ENCODE measurements at places on chromosomes 1 and 21. TPM values are rescaled to one million over a fixed set of nuclear protein-coding genes. Genes with fewer than 3 reads are reported as not detected.

Gene ST6GALNAC3
- polyA plus RNA-seq, result 17.2 TPM

- H3K4me3 ChIP-seq, result no peak overlapping the region
- no peaks in the 10 kb centered on the region for H3K4me1 ChIP-seq
- no peak for DNase-seq
- H3K27me3 ChIP-seq, result no peaks in the 10 kb centered on the region
Measured at GRCh38 chr1:194466706-194467105, 1280.3 kb upstream of the B3GALT2 start.

DNA sequence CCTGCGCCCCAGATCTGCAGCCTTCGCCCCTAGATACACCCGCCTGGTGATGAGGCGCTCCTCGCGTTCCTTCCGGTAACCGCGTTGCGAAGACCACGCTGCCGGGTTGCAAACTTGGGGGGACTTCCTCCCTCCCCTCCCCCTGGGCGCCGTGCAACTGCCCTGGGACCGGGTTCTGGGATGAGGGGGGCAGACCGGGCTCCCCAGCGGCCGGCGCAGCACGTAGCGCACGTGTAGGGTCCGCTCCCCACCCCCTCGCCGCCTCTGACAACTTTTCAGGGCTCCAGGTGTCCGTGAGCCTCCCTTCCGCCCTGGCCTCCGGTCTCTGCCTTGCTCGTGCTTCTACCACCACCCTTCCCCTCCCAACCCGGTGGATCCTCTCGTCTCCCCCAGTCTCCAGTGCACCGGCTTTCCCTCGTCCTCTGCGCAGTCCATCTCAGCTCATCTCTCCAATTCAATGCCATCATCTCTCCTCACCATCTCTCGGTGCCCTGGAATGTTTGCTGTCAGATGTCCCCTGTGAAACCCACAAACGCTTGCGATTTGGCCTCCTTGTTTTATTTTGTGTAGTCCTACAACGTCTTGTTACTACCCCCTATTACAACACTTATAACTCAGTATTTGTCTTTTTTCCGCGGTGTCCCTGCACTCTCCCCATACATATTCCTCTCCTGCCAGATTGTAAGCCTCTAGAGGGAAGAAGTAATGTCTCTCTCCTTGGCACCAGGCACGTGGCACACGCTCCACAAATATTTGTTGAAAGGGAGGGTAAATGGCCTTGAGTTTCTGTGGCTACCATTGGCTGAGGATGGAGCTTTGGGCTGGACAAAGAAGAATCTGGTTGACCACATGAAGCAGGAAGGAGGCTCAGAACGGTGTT lies 782 bp downstream of the PCAT6 start:
- peak overlapping the region; percentile 89 for H3K27ac ChIP-seq
- H3K36me3 ChIP-seq, result no peaks in the 10 kb centered on the region
- H3K4me3 ChIP-seq, result peak overlapping the region; percentile 94
- H3K27me3 ChIP-seq, result no peaks in the 10 kb centered on the region
- peak; percentile 43 for DNase-seq
- peaks cover 18% of the 10 kb centered on the region for H3K4me1 ChIP-seq

- no peak for DNase-seq
- no peak overlapping the region for H3K4me3 ChIP-seq
- no peak overlapping the region for H3K27ac ChIP-seq
- no peaks in the 10 kb centered on the region for H3K36me3 ChIP-seq
Measured at GRCh38 chr1:208825300-208825699, 581.1 kb upstream of the PLXNA2 start.

GRCh38 chr1:189550498-189550897 lies 927.2 kb downstream of the BRINP3 start:
- H3K27ac ChIP-seq, result no peak overlapping the region
- H3K4me3 ChIP-seq, result no peak overlapping the region
- H3K4me1 ChIP-seq, result no peaks in the 10 kb centered on the region
- no peak for DNase-seq
- H3K27me3 ChIP-seq, result no peaks in the 10 kb centered on the region
- H3K36me3 ChIP-seq, result no peaks in the 10 kb centered on the region

Gene BTBD8
- polyA plus RNA-seq, result 27.3 TPM

Gene TNFRSF18
- polyA plus RNA-seq, result 0.36 TPM

DNA sequence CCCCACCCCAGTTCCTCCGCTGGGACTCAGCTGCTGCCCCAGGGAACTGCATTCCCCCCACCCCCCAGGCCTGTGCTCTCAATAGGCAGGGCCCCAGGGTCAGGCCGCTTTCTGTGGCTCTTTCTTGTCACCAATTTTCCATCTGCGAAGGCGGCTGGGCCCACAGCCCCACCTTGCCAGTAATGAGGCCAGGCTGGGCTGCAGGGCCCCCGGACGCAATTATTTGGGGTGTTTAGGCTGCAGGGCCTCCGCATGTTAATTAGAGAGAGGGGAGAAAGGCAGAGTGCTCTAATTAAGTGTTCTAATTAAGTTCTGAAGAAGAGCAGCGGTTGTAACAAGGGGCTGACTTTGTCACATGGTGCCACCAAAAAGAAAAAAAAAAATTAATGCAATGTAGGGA lies 71.8 kb downstream of the EPHB2 start:
- peaks cover 55% of the 10 kb centered on the region for H3K4me1 ChIP-seq
- no peak overlapping the region for H3K27ac ChIP-seq
- peaks cover 24% of the 10 kb centered on the region for H3K36me3 ChIP-seq
- no peak for DNase-seq
- H3K27me3 ChIP-seq, result no peaks in the 10 kb centered on the region
- H3K4me3 ChIP-seq, result no peak overlapping the region

- peak; percentile 31 for DNase-seq
- H3K4me1 ChIP-seq, result no peaks in the 10 kb centered on the region
Measured at GRCh38 chr1:162230096-162230495, 146.6 kb downstream of the SPATA46 start.

Gene SMPDL3B
- 1.0 TPM for polyA plus RNA-seq

Gene GCSAML
- polyA plus RNA-seq, result 0.82 TPM

DNA sequence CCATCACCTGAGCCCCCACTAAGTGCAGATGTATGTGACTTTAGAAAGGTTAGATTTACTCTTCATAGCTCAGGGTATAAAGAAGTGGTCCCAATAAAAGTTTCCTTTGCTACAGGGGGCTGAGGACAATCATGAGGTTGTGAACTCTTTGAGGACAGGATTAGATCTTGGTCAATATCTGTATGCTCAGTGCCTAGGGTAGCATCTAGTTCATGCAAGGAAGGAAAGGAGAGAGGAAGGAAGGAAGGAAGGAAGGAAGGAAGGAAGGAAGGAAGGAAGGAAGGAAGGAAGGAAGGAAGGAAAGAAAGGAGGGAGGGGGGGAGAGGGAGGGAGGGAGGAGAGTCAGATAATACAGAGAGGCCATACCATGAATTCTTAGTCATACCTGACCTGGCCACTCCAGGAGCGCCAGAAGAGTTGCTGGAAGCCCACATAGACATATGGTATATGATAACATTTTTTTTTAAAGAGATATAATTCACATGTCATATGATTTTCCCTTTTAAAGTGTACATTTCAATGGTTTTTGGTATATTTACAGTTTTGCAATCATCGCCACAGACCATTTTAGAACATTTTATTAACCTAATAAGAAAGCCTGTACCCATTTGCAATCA lies 9.7 kb upstream of the CSRP1 start:
- no peak overlapping the region for H3K27ac ChIP-seq
- no peak overlapping the region for H3K4me3 ChIP-seq
- no peaks in the 10 kb centered on the region for H3K36me3 ChIP-seq
- H3K4me1 ChIP-seq, result peaks cover 13% of the 10 kb centered on the region

Gene CELA2A
- polyA plus RNA-seq, result 0.72 TPM

- peak; percentile 96 for DNase-seq
- peak within 1 kb of the TSS; percentile 98 for H3K27ac ChIP-seq
- peaks cover 39% of the 10 kb centered on the region for H3K4me1 ChIP-seq
- H3K27me3 ChIP-seq, result no peaks in the 10 kb centered on the region
Measured at GRCh38 chr1:19251305-19252196, at the start of the genes EMC1 and MRTO4. Gene EMC1 (minus strand): TSS chr1:19251524. CDS start chr1:19251509, 15 bp downstream. Gene MRTO4 (plus strand): TSS chr1:19251805. CDS start chr1:19251836, 31 bp downstream.

DNA sequence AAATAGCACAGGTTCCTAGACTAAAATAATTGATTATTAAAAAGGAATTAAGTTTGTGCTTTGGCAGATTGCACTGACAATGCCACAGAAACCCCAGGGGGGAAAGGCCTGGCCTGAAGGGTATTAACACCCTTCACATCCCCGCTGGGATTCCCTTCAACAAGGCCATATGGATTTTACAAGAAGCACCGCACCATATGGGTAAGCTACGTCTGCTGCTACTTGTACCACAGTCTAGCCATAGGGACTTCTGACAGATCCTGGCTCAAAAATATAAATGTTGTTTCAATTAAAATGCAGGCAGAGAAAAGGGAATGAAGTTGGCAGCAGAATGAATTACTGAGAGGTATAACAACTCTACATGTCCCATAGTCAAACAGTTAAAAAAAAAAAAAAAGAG lies 101.0 kb downstream of the DENND1B start:
- H3K36me3 ChIP-seq, result no peaks in the 10 kb centered on the region
- DNase-seq, result peak; percentile 90
- H3K4me3 ChIP-seq, result no peak overlapping the region
- no peak overlapping the region for H3K27ac ChIP-seq
- no peaks in the 10 kb centered on the region for H3K27me3 ChIP-seq

DNA sequence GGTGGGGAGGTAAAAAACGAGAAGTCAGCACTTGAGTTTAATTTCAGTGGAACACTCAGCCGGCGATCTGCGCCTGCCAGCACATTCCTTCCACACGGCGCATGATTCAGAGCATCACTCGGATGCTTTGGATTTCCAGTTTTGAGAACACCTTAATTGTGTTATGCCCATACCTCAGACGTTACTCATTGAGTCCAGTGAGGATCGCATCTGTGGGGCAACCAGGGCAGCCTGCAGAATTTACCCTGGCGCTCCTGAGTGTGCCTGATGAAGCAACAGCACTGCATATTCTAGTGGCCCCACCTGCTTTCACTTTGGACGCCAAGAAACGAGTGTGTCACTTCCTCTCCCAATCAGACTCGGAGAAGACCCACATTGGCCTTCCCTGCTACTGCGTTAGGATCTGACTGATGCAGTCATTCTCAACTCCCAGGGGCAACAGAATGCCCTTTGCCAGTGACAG lies 19.9 kb downstream of the FAM89A start:
- DNase-seq, result no peak
- H3K27ac ChIP-seq, result no peak overlapping the region
- H3K4me3 ChIP-seq, result no peak overlapping the region
- H3K27me3 ChIP-seq, result no peaks in the 10 kb centered on the region

- no peak for DNase-seq
- no peak overlapping the region for H3K4me3 ChIP-seq
- H3K27ac ChIP-seq, result no peak overlapping the region
- H3K4me1 ChIP-seq, result no peaks in the 10 kb centered on the region
- H3K36me3 ChIP-seq, result no peaks in the 10 kb centered on the region
Measured at GRCh38 chr21:24045373-24045772, 1561.9 kb downstream of the MRPL39 start.

- H3K4me3 ChIP-seq, result peak within 1 kb of the TSS; percentile 5
- H3K27me3 ChIP-seq, result no peaks in the 10 kb centered on the region
- H3K27ac ChIP-seq, result no peak within 1 kb of the TSS
- no peaks in the 10 kb centered on the region for H3K4me1 ChIP-seq
- H3K36me3 ChIP-seq, result peaks cover 41% of the 10 kb centered on the region
- DNase-seq, result no peak
Measured at GRCh38 chr1:151156515-151156819, at the start of gene TNFAIP8L2. Gene TNFAIP8L2 (plus strand): TSS chr1:151156649. CDS start chr1:151158698, 2,049 bp downstream.

Gene HUNK
- polyA plus RNA-seq, result 8.2 TPM

GRCh38 chr1:212860713-212861581 lies 2.9 kb downstream of the FLVCR1 start:
- DNase-seq, result no peak
- no peak overlapping the region for H3K27ac ChIP-seq
- peaks cover 29% of the 10 kb centered on the region for H3K4me1 ChIP-seq
- H3K36me3 ChIP-seq, result peaks cover 2% of the 10 kb centered on the region
- H3K27me3 ChIP-seq, result no peaks in the 10 kb centered on the region
- H3K4me3 ChIP-seq, result no peak overlapping the region

Gene SLFNL1
- polyA plus RNA-seq, result 0.49 TPM

DNA sequence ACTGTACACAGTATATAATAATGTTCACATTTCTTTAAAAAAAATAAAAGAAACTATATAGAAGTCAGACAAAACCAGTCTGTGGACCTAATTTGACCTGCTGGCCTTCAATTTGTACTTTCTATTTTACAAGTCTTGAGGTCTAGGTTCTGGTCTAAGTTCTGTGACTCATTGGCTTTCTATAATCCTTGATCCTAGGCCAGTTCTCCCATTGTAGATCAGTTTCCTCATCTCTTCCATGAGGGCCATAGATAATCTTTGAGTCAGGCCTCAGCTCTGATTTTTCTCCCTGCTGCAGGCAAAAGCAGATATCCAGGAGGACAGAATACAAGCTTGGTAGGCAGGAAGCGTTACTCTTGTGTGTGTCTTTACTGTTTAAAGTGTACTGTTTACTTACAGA lies 603.7 kb upstream of the CAMK1G start:
- H3K4me3 ChIP-seq, result no peak overlapping the region
- no peaks in the 10 kb centered on the region for H3K27me3 ChIP-seq
- H3K4me1 ChIP-seq, result no peaks in the 10 kb centered on the region
- H3K36me3 ChIP-seq, result no peaks in the 10 kb centered on the region
- no peak for DNase-seq

Gene SPRR5
- polyA plus RNA-seq, result not detected

GRCh38 chr1:223487887-223488259 lies 94.7 kb downstream of the CCDC185 start:
- no peaks in the 10 kb centered on the region for H3K36me3 ChIP-seq
- H3K4me3 ChIP-seq, result no peak overlapping the region
- peaks cover 3% of the 10 kb centered on the region for H3K4me1 ChIP-seq
- no peak for DNase-seq
- H3K27me3 ChIP-seq, result peaks cover 2% of the 10 kb centered on the region

GRCh38 chr1:203402629-203403337 lies 51.9 kb upstream of the FMOD start:
- no peaks in the 10 kb centered on the region for H3K27me3 ChIP-seq
- H3K36me3 ChIP-seq, result no peaks in the 10 kb centered on the region
- no peak overlapping the region for H3K4me3 ChIP-seq
- H3K4me1 ChIP-seq, result peaks cover 5% of the 10 kb centered on the region
- peak overlapping the region; percentile 48 for H3K27ac ChIP-seq

DNA sequence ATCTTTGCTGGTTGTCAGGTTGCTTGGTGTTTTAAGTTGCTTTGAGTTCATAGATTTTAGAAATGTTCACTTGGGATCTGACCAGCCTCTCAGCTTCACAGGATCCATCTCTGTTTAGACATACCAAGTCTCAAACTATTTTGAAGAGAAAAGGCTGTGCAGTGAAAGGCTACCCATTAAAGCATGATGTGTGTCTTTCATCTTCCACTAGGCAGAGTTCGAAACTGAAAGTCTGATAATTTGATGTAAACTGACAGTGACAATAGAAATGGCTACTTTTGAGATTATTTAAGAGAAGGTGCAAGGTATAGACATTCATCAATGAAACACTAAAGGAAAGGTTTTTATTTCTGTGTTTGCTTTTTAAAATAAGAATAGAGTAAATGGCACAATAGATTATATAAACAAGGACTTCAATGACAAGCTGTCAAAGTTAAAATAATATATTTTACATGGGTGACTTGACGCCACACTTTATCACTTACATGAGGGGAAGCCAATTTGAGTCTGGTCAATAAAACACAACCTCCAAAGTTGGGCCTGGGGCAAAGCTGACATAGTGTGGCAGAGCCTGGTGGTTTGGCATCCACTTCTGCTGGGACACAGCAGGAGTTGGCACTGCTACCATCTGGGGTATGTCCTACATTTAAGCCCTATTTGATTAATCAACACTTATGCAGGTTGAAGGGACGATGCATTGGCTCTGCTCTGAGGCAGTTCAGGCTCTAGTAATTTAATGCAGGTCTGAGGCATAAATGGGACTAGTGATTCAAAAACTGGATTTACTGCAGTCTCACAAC lies 197.7 kb downstream of the CRB1 start:
- H3K27ac ChIP-seq, result no peak overlapping the region
- no peaks in the 10 kb centered on the region for H3K36me3 ChIP-seq
- DNase-seq, result no peak
- H3K4me3 ChIP-seq, result no peak overlapping the region
